Activated CD4-positive, alpha-beta memory T cell treated with anti-CD3 and anti-CD28 coated beads, Interleukin-2, amount 10 ng/mL, durations not matched to agents 7 days and 5 days (primary cell): ENCODE measurements at places on chromosomes 1 and 21. TPM values are rescaled to one million over a fixed set of nuclear protein-coding genes. Genes with fewer than 3 reads are reported as not detected.

GRCh38 chr1:205719762-205720161 is 30.2 kb downstream of the NUCKS1 start:
- DNase-seq, result no peak

DNA sequence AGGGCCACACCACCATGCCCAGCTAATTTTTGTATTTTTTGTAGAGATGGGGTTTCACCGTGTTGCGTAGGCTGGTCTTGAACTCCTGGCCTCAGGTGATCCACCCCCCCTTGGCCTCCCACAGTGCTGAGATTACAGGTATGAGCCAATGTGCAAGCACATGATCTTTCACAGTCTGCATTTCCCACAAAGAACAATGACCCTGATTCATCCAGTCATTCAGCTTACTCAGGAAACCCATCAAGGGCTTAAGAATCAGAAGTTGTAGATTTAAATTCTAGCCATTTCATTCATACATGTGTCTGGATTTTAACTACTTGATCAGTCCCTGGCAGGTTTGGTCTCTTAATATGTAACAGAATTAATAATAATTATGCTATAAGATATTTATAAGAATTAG is 2065.7 kb downstream of the MRPL39 start:
- no peak for DNase-seq

DNA sequence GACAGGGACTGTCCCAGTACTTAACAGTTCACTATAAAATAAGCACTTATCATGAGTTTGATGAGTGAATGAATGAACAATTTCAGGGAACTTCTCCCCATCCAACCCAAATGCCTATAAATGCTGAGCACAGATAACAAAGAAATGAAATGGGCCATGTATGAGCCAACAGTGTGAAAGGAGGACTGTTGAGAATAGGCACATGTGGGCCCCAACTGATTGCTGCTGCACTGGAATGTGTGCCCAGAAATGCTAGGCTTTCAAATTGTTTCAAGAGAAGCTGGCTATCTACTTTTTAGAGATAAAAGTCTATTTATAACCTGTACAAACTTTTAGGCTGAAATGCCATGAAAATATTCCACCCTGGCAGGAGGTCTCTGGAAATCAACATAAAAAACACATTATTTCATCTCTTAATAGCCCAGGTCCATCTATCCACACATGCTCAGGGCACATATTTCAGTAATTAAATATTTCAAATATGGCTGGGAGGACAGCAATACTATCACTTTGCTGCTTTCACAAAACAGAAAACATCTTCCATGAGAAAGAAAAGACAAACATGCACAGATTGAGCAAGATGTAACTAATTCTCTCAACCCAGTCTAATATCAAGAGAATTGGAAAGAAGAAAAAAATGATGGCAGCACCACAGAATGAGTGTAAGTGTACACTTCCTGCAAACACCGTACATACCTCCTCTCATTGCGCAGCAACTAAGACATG is 49.8 kb downstream of the COLGALT2 start:
- DNase-seq, result no peak

- DNase-seq, result no peak
Observed at GRCh38 chr21:37207441-37208009, 59.6 kb downstream of the VPS26C start.

GRCh38 chr1:29934255-29934772 is 698.0 kb downstream of the PTPRU start:
- DNase-seq, result no peak

GRCh38 chr21:43188592-43189210 is 19.9 kb downstream of the CRYAA start:
- no peak for DNase-seq

DNA sequence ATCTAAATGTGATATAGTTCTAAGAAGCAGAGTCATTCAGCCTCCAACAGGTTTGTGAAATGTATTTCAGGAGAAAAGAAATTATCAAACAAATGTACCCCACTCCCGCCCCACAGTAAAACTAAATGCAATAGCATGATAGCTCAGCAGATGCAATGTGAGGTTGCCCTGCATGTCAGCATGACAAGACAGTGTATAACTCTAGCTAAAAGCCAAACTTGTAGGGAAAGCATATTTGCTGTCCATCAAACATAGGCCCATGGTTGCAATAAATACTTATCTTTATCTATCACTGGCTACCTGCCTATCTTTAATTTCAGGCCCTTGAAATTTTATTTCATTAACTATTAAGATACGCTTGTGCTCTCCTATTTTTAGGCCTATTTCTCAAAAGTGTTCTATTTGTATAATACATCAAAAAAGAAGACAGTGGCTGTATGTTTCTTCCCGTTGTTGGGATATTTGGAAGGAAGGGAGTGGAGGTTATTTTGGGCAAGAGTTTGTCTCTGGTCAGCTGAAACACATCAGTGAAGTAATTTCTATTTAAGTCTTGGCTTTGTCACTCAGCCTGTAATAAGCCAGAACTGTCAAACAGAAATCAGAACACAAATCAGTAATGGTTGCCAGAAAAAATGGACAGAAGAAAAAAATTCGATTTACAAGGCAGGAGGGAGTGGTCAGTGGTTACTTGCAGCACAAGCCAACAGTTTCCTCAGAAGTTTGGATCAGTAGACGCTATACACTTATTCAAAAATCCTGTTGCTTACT is 307.4 kb upstream of the ADGRL2 start:
- DNase-seq, result no peak

DNA sequence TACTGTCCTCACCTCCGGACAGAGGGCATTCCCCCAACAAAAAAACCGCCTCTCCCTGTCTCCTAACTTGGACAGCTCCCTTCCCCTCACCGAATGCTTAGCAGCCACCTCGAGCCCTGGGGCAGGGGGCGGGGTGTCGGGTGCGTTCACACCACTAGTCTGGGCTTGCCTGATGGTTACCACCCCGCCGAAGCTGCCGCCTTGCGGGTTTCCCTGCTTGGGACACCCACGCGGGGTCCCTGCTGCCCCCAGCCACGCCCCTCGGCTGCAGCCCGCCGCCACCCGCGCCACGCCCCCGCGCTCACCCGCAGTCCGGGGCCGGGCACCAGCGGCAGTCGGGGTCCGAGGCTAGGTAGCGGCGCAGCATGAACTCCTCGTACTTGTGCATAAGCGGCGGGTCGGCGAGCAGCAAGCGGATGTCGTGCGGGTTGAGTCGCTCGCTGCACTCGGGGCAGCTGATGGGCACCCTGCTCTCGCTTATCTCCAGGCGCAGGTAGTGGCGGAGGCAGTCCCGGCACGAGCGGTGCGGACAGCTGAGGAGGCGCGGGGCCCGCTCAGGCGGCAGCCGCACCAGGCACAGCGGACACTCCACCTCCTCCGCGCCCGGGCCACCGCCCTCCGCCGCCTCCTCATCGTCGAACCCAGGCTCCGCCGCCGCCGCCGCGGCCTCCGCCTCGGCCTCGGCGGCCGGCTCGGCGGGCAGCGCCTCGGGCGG is 706 bp downstream of the RNF19B start:
- DNase-seq, result peak; percentile 70

DNA sequence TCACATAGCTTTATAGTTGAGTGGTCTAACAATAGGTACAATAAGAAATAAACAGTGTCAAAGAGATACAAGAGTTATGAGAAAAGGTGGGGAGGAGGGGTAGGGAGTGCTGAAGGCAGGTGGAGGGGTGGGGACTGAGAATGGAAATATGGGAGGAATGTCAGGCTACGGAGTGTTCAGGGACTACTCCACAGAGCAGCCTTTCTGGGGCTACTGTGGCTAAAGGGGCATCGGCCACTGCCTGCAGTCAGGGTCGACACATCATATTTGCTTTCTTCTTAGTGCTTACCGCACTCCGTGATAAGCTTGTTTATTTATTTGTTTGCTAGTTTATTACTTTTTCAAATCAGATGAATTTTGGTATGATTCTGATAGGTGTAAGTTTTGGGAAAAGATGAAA is 34.4 kb upstream of the CRNN start:
- DNase-seq, result no peak

DNA sequence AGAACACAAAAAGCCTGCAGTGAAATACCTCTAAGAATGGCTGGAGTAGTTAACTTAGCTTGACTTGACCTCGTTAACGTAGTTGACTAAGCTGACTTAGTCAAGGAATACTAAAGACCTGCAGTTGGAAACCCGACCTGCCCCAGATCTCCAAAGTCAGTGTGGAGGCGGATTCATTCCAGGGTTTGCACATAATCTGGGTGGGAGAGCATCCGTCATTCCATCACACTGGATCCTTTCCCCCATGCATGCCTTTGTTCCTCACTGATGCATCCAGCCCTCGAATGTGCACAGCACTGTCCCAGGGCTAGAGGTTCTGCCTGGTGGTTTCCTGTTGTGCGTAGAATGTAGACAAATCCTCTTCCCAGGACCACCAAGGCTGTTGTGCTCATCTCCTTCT is 76.4 kb downstream of the KCNN3 start:
- no peak for DNase-seq

C4BPA gene
- total RNA-seq, result not detected

FMO5 gene
- 0.53 TPM for total RNA-seq

S100B gene
- total RNA-seq, result not detected

PTPN22 gene
- total RNA-seq, result 79.4 TPM

LAMB3 gene
- total RNA-seq, result 4.2 TPM

OLFML3 gene
- 0.45 TPM for total RNA-seq
